CD4-positive, alpha-beta T cell treated with Interleukin-10 for 1 hour (primary cell): ENCODE measurements at places on chromosomes 5 and 9.

DNA sequence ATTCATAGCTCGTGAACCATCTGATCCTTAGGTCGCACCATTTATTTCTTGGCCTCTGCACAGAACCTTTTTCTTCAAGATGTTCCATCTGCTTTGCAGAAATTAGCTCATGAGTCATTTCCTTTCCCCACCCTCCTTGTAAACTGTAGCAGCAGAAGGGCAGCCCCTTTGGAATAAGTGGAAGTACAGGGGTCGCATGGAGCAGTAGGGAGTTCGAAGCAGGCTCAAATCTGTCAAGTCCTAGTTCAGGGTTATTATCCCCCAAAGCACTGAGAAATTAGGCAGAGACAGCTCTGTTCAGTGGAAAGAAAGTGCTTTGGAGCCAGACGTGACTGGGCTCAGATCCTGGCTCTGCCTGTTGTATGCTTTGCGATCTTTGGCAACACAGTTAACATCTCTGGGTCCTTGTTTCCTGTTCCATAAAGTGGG, 84.2 kb downstream of the SGCD start:
- no peak for DNase-seq

- no peak for DNase-seq
Observed at GRCh38 chr9:107850653-107851052, 361.1 kb upstream of the KLF4 start.

DNA sequence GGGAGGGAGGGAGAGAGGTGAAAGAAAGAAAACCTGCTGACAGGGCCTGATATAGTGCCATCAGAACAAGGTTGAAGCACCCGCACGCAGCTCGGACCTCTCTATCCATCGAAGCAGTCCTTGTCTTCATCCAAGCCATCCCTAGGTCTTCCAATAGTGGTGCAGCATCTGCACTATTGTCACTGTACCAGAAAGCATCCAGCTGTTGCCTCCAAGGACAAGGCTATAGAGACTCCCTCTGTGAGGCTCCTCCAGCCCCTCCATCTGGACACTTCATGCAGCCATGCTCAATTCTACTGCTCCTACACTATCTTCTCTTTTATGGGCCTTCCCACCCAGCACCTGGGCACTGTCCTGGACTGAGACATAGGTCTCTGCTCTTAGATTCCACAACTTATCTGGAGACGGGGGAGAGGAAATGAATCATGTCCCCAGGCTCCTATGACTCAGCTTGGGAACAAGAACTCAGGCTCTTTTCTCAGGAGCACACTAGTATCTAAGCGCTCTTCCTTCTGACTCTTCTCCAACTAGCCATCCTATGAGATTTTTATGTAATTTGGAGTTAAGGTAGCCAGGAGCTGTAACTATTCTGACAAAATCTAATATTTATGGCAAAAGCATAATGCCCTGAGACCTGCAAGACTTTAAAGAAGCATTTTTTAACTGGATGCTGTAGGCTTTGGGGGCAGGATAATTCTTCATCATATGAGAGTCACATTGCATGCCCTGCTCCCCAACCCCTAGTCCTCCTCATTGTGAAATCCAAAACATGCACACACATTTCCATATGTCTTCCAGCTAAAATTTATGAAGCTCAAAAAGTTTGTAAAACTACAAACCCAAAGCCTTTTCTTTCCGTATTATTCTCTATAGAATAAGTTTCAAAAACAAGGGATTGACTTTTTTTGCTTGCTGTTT, 446.8 kb downstream of the CCDC171 start:
- DNase-seq = no peak

DNA sequence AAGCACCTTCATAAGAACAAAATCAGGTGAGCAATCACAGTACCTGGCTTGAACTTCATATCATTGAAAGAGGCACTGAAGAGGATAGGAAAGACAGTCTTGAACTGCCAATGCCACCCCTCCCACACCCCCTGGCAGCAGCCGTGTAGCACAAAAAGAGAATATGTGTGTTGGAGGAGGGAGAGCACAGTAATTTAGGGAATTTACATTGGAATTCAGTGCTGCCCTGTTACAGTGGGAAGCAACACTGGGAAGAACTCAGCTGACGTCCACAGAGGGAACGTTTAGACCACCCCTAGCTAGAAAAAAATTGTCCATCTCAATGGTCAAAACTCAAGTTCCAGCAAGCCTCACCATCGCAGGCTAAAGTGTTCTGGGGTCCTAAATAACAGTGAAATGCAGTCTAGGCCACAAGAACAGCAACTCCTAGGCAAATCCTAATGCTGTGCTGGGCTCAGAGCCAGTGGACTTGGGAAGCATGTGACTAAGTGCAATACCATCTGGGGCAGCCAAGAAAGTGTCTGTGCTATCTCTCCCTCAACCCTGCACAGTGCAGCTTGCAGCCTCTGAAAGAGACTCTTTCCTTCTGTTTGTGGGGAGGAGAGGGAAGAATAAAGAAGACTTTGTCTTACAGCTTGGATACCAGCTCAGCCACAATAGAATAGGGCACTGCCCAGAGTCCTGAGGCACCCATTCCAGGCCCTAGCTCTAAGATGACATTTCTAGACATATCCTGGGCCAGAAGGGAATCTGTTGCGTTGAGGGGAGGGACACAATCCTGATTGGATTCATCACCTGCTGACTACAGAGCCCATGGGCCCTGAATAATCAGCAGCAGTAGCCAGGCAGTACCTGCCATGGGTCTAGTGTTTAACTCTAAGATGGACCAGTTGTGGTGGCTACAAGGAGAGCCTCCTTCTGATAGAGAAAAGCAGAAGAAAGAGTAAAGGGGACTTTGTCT, 62.1 kb upstream of the VLDLR start:
- DNase-seq = no peak

- DNase-seq = no peak
Observed at GRCh38 chr5:157561110-157561509, 14.5 kb downstream of the ADAM19 start.
